HFF-Myc (cell line): ENCODE measurements at places on chromosomes 6 and 20.

- no peak for DNase-seq
These were observed 39.7 kb downstream of the SIRPA start for GRCh38 chr20:1934721-1935573.

DNA sequence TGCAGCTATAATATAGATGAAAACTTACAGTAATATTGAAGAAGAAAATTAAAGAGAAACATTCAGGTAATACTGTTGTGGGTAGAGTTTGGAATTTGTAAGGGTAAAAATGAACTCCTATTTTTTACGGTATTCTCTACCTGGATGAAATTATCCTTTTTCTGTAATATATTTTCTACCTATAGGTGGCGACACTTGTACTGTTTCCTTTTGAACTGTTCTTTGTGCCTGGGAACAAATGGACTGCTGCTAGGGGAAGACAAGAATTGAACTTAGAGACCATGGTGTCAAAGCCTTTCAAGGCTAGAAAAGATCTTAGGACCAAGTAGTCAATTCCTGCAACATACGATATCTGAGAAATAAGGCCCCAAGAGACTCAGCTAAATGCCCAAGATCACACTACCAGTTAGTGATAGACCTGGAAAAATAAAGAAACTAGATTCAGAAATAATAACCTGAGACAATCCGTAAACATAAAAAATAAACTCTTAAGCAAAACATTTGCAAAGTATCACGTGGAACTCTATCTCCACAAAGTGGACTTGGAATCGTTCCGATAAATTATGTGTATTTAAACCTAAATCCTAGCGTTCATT is 383.8 kb downstream of the TFAP2A start:
- DNase-seq: peak; percentile 2

GRCh38 chr20:35296101-35296554 is 3.9 kb upstream of the FAM83C start:
- no peak for DNase-seq

DNA sequence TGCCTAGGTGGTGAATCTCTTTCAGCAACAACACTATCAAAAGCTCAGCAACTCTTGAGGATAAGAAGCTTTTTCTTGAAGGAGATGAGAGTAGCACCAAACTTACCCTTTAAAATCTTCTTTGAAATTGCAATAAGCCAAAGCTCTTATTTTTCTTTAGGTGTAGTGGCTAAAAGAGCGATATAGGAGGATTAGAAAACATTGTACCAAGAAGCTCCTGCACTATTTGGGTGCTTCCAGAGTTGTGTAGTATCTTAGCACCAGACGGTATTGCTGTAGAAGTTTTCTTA is 1.2 kb downstream of the FUT9 start:
- DNase-seq: no peak

DNA sequence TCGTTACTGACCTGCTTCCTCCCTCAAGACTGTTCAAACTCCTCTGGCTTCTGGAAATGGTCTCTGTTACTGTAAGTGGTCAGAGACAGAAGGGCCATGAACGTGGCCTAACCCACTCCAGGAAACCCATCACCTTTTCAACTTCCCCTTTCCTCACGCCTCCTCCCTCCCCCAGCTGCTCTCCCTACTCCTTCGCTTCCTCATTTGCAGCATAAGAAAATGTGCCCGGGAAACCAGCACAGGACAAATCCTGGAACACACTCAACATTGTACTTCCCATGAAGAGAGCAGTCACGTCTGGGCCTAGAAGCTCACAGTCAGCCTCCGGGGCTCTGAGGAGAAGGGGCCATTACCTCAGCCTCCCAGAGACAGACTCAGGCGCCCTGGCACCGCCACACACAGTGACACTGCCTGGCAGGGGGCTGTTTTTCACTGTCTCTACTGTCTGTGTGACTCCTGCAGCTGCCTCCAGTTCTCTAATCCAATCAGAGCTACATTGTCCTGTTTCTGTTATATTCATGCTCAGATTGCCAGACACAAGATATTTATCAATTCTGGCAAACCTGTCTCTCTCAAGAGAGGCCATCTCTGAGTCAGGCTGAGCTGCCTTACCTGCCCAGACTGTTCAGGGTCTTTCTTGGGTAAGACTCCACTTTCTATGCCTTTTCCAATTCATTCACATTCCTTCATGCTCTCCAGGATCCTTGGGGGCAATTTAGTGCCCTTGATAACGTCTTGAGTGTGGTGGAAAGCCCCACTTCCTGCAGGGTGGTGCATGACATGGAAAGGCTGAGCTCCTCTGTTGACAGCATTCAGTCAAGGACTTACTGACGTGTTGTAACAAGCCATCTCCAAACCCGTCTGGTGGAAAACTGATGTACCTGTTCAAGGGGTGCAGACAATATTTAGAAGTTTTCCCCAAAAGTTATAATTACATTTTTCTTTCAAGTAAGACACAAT is 242.2 kb downstream of the HIVEP2 start:
- no peak for DNase-seq

DNA sequence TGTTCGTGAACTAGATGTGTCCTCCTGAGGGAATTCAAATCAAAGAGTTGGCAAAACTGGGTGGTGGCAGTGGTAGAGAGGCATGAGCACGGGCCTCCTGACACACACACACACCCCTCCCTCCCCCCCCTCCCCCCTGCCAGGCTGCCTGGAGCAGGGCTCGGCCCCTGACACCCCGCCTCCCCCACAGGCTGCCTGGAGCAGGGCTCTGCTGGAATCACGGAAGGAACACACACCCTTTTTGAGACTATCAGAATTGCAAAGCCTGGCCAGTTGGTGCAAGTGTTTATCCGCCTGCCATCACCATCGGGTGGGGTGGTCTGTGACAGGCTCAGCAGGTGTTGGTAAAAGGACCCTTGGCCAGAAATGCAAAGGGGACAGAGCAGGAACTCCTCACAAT is 59.0 kb downstream of the FAM120B start:
- DNase-seq: no peak

- no peak for DNase-seq
These were observed 56.3 kb downstream of the RTN4IP1 start for GRCh38 chr6:106572875-106573585.

DNA sequence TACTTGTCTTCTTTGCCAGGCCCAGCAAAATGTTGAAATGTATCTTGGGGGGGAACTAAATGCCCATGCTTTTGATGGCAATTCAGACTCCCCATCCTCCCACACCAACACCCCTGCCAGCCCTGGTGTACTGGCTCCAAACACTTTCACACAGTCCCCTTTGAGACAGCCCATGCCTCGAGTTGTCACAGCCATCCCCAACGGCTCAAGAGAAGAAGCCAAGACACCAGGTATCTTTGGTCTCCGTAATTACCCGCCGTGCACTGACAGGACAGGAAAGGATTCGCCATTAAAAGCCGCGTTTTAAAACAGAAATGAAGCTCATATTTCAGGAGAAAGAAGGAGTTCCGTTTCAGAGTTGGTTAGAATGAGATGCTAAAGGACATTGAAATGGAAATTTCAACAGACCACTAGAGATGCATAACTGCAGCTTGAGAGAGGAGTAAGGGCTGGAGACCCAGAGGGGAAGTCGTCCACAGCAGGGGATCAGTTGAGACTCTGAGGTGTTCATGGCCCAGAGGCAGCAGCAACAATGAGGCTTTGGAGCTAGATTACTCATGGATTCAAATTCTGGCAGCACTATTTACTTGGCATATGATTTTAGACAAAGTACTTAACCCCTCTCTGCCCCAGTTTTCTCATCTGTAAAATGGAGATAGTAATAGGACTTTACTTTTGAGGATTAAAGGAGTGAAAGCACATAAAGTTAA is 63.5 kb upstream of the ADGRF1 start:
- no peak for DNase-seq

- DNase-seq: no peak
These were observed 1.8 kb downstream of the FOXF2 start for GRCh38 chr6:1390946-1391799.

DNA sequence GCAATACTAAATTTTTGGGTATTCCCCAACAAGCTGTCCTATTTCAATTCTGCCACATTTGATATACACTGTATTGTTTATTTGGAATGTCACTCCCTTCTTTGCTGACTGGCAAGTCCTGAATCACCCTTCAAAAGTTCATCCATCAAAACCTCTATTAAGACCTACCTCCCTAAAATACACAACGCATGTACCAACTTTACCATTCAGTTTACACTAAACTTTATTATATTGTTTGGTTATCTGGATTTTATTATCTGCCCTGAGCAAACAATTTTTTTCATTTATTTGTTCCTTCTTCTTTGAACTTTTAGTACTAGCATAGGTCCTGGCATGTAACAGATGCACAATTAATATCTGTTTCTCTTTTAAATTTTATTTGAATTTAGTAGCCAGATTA is 958.2 kb upstream of the ADGRB3 start:
- no peak for DNase-seq

DNA sequence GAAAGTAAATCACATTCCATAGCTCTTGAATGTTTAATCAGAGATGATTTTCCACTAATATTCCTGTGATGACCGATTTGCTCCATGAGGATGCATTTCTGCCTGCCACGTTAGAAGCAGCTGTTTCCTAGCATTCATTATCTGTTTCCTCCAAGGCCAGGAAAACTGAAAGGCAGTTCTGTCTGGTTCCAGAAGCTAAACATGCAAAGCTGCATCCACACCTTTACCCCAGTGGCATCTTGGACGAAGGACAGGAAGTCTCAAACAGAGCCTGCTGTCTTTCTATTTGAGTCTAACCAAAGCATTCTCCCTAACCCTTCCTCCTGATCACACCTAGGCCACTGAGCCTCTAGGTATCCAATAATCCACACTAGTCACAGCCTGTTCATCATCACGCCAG is 27.6 kb downstream of the CNKSR3 start:
- no peak for DNase-seq

GRCh38 chr20:3101737-3102574 is 17.4 kb upstream of the AVP start:
- no peak for DNase-seq

- DNase-seq: no peak
These were observed 56.5 kb upstream of the DST start for GRCh38 chr6:56699066-56699654.
